AG08396 (cell line): ENCODE measurements at places on chromosomes 12 and 14.

DNA sequence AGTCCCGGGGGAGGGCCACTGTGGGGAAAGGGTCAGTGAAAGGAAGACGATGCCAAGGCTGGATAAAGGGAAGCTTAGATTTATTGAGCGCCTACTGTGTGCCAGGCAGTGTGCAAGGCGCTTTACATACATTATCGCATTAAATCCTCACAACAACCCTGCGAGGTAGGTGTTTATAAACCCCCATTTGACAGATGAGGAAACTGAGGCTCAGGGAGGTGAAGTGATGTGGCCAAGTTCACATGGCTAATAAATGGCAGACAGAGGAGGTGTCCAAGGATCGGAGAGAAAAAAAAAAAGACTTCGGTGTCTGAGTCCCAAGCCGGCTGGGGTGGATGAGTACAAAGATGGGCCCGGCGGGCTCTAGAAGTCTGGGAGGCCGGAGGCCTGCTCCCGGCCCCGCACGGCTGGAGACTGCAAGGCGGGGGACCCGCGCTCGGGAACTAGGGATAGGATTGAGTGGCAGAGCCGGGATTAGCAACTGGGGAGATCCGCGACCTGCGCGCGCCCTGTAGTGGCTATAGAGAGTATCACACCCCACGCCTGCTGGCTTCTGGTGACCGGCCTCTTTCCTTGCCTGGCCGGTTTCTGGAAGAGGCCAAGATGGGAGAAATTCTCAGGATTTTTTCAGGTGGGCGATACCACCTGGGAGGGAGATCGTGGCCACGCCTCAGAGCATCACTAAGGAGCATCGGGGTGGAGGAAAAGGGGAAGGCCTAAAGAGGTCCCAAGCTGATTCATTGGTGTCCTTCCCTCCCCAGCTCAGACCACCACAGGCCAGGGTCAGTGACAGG, 3.9 kb downstream of the DDN start:
- DNase-seq, result peak; percentile 96

- no peak for DNase-seq
Measured at GRCh38 chr14:103656031-103656755, 27.2 kb downstream of the KLC1 start.

DNA sequence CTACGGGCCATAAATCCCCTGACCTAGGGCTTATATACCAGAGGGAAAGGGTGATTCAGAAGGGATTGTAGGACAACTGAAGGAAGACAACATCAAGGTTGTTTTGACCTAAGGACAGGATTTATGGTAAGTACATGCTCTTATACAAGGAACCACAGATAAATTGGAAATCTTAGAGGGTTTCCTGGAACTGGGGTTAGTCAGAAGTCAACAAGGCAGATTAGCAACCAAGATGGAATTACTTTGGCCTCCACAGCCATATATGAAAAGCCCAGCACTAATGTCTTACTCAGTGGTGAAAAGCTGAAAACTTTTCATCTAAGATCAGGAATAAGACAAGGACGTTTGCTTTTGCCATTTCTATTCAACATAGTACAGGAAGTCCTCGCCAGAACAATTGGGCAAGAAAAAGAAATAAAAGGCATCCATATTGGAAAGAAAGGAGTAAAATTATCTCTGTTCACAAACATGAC, 5.4 kb downstream of the TMBIM4 start:
- DNase-seq, result no peak

- peak; percentile 80 for DNase-seq
Measured at GRCh38 chr12:95623554-95624170, 72.4 kb upstream of the USP44 start.

DNA sequence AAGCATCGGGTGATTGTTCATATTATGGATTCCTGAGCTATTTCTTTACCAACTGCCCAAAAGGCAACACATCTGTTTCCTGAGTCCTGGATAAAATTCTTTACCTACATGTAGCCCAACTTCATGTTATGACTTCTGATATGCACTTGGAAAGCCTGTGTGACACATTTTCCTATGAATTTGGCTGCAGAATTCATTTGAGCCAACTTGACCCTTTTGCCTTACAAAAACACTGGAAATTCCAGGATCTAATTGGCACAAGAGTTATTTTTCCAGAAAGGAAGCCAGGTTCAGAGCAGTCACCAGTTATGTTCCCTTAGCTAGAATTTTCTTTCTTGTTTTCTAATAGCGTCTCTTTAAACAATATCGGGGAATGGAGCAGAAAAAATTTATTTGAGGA, 202.5 kb upstream of the LRIG3 start:
- DNase-seq, result no peak
